ENCODE measurements at places on chromosomes 1 and 21.

DNA sequence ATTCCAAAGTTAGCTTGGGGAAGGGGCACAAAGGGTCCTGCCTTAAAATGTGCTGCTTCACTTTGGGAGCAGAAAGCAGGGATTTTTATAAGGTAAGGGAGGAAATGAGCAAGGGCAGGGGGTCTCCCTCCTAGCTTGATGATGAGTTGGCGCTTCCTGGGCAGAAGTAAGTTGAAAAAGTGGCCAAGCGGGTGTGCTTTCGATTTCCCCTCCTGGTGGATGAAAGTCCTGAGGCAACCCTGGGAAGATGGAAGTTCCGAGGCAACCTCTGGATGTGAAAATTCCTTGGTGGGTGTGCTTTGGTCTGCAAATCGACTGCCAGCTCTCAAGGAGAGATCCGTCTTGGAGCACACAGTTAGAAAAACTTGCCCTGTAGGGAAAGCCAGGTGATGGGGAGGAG is 41.7 kb upstream of the CD2 start:
- DNase-seq = no peak

- no peak for DNase-seq
Measured at GRCh38 chr21:25636727-25637126, 2.3 kb upstream of the JAM2 start.

GRCh38 chr1:147627435-147628110 is 42.8 kb downstream of the ACP6 start:
- DNase-seq = peak; percentile 68

GRCh38 chr1:10267319-10267718 is 56.9 kb downstream of the KIF1B start:
- no peak for DNase-seq

DNA sequence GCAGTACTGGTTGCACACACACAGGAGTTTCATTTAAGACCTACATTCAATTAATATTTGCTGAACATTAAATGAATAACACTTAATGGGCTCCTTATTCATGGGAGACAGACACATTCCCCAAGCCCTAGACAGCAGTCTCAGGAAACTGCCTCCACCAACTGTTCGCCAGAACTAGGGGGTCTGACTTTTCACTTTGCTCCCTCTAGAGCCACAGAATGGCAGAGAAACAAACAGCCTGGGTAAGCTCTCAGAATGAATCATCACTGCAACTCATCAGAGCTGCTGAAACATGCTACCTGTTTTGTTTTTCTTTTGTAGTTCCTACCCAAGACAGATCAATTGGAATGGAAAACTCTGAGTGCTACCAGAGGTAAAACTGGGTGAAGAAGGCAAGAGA is 31.7 kb downstream of the ELK4 start:
- no peak for DNase-seq

DNA sequence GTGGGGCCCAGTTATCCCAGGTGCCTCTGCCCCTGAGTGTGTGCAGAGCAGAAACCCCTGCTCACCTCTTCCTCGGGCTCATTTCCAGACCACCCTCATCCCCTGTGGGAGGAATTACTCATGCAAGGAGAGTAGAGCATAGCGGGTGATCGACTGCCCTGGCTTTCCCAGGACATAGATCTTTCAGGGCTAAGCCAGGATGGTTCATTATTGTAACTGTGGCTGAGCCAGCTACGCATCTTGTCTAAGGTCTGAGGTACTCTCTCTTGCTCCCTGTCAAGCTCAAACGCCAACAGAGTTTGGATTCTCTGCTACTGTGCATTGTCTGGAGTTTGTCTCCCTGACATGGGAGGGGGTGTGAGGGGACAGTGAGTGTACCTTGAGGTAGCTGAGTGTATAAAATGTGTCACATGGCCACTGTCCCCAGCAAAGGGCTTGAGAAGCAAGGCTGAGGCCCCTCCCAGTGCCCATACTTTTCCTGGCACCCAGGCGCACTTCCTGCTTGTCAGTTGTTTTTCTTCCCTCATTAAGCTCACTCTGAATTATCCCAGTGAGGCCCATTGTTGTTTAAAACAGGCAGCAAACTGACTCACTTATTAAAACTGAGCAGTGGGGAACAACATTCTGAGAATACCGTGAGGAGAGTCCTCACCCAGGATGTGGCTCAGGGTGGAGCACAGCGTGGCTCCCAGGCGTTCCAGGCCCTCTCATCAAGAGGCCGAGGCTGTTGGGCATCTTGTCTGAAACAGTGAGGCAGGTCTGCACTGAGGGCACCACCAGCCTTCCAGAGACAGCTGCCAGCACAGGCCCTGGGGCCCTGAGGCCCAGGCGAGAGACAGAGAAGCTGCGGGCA is 92.9 kb downstream of the LAMC2 start:
- peak; percentile 42 for DNase-seq

DNA sequence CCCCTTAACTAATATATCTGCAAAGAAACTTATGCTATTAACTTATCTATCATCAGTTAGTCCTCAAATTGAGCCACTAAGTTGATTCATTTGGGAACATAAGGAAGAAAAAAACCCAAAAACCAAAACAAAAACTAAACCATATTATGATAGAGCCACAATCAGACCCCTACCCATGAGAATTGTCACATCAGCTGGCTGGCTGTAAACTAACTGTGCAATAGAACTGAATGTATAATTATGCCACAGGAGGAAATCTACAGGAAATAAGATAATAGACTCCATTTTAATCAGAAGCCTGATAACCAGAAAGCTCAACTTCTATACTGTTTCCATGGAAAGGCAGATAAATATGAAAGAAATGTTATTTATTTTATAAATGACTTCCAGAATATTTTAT is 110.0 kb downstream of the RGL1 start:
- DNase-seq = no peak

DNA sequence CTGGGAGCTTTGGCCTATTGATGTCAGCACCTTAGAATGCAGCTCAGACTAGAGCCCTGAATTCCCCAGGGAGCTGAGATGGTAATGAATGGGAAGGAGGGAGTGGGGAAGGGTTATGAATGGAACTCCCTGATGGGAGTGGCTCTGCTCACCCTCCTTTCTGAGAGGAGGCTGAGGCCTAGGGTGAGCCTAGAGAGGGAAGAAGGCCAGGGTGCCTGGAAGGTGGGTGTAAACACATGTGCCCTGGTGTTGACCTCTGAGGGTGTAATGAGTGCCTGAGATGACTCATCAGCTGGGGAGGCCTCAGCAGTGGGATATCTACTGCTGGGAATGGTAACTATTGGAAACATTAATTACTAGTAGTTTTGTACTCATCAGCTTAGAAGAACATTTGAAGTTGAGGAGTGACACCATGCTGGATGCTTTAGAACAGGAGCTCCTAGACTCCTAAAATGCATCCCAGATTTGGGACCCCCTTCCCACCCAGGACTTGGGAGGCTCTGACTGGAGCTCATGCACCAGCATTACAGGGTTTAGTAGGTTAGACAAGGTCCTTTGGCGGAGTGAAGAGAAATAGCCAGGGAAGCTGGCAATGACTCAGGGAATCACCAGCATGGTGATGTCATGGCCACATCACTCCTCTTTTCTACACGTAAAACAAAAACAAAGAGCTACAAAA is 16.0 kb upstream of the PIGV start:
- peak; percentile 73 for DNase-seq

- peak; percentile 67 for DNase-seq
Measured at GRCh38 chr21:31198575-31198974, 145.5 kb downstream of the TIAM1 start.

DNA sequence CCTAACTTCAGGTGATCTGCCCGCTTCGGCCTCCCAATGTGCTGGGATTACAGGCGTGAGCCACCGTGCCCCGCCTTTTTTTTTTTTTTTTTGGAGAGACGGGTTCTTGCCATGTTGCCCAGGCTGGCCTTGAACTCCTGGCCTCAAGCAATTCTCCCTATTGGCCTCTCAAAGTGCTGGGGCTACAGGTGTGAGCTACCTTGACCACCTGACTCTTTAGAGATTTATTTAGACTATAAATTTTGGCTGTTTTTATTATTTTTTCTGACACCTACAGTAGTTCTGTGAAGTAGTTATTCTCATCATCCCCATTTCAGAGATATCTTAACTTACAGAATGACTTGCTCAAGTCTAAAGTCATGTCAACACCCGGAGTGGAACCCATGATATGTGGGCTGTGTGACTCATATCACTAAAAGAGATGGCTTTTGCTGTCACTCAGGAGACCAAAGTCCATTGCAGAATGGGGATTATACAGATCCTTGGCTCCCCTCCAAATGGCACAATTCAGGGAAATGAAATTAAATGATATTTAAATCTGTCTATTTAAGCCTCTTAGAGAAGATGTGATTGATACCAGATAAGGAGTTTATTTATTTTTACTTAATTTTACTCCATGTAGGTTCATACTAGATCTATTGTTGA is 93.2 kb downstream of the CTH start:
- peak; percentile 45 for DNase-seq

DNA sequence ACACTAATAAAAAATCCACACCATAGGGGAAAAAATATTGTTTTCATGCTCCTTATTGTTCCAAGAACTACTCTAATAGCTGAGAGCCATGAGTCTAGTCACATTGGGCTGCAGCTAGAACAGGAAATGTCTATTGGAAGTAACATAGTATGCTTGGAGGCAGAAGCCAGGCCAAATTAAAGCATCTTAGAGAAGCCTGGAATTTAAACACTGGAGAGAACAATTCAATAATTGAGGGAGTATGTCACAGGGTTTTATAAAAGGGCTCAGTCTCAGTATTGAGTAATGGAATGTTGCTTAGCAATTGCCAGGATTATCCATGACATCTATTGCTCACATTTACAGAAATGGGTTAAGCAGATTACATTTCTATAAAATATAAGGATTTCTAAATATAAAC is 471.3 kb downstream of the LMO4 start:
- no peak for DNase-seq

DNA sequence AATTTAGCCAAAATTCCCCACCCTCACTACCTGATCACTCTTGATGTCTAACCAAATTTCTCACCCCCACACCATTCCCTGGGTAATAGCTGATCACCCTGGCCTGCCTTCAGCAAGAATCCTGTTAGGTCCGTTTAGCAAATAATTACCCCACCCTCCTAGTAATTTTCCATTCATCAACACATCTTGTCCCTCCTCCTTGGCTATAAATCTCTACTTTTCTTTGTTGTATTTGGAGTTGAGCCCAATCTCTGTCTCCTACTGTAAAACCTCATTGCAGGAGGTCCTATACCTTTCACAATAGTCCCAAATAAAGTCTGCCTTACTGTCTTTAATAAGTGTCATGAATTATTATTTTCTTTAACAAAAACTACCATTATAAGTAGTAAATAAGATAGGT is 6.9 kb upstream of the PRKAA2 start:
- DNase-seq = no peak

- no peak for DNase-seq
Measured at GRCh38 chr21:32329776-32330175, 31.1 kb downstream of the MRAP start.

DNA sequence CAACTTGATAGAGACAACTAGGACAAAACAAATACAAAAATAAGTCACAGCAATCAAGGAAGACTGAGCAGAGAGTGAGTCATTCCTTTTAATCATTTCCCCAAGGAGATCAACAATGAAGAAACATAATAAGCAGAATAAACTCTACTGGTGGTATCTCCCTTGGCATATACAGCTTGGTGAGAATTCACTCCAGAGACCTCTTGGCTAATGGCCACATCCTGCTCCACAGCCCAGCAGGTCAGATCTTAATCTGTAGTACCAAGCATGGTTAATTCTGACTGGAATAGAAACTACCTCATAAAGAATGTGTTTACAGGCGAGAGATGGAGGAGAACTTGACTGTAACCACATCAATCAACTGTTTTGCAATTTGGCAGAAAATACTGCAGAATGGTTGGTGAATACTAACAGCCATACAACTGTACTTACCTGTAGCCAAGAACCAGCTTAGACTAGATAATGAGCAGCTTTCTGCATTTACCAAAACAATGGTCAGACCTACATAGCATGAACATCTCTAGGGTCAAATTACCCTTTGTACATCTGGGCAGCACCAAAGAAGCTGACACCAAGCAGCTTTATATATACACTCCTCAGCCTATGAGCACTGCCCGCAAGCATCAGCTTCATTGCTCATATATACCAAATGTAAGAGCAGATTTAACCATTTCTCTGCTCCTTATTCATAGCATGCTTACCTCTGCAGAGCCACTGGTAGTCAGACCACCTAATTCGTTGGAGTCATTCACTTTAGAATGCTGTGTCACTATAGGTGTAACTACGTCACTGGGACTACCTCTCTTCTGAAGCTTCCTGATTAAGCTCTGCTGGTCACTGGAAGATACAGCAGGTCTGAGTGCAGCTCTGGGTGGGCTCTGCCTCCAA is 51.0 kb downstream of the KIAA0319L start:
- peak; percentile 89 for DNase-seq

- DNase-seq = no peak
Measured at GRCh38 chr1:60619581-60619980, 462.8 kb upstream of the NFIA start.

DNA sequence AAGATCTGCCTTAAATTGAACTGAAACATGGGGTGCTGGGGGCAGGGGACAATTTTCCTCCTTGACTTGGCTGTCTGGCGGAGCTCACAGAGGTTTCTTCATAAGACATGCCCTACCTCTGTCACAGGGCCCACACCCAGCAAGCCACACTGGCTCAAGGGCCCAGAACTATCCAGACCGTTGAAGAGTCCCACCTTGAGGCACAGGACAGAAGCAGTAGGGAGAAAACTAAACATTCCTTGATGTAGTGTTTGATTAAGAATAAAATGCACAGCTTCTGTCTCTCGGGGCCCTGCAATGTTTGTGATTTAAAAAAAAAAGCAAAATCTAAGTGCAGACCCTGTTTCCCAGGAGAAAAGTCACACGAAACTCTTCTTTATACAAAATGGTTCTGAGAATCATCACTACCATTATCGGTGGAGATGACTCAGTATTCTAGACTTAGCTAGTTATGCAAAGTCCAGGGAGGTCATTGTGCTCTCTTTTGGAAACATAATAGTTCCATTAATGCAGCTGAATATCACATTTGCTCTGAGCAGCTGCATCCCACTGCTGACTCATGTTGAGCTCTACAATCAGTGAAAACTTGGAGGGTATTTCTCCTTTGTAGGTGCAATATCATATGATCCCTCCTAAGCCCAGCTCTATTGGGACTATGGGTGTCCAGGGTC is 53.6 kb upstream of the DIRAS3 start:
- DNase-seq = no peak

GRCh38 chr1:231733063-231733462 is 106.5 kb downstream of the DISC1 start:
- no peak for DNase-seq

- DNase-seq = no peak
Measured at GRCh38 chr1:156826630-156827029, 10.0 kb upstream of the SH2D2A start.

GRCh38 chr21:37220433-37220980 is 46.6 kb downstream of the VPS26C start:
- DNase-seq = peak; percentile 46

DNA sequence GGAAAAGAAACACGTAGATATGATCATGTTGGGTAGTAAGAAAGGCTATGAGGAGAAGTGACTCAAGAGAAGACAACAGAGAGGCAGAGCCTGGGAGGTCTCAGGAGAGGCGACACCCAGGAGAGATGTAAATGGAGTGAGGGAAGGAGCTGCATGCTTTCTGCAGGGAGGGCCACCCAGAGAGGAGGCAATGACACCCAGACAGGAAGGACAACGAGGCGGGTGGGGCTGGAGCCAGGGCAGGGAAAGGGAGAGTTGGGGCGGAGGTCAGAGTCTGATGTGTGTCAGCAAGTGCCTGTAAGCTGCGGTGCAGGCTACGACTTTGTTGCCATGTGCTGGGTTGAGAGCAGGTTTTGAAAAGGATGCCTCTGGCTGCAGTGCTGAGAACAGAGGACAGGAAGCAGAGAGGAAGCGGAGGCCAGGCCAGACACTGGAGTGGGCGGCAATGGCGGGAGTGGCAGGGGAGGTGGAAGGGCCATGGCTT is 31.3 kb downstream of the SLC1A7 start:
- DNase-seq = peak; percentile 83

Measured in HT-29 (cell line).